NT2/D1 (cell line): ENCODE measurements at places on chromosomes 6 and 20.

DNA sequence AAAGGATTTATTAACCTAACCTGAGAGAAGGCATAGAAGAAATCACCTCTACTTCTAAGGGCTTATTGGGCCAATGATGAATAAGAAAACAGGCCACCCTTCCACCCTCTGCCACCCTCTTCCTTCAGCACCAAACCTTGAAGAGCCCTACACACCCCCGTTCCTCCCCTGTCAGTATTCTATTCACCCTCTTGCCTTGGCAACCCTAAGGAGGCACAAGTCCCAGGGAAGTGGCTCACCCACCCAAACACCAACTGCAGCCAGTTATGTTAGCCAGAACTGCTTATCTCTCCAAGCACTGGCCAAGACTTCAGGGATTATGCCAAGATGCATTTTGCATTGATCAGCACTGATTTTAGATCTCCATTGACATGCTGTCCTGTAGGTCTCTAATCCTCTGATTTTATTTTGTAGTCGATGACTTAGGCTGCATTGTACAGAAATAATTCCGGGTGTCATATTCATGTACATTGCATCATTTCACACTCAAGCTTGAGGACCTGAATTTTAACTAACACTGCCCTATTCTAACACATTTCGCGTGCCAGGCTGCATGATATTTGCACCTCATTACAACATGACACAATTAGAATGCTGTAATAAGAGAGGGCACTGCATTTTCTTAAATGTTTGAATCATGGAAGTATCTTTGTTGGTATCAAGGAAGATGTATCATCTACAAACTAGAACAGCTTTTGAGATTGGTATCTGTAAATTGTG is 15.7 kb downstream of the CNKSR3 start:
- no peak for DNase-seq

DNA sequence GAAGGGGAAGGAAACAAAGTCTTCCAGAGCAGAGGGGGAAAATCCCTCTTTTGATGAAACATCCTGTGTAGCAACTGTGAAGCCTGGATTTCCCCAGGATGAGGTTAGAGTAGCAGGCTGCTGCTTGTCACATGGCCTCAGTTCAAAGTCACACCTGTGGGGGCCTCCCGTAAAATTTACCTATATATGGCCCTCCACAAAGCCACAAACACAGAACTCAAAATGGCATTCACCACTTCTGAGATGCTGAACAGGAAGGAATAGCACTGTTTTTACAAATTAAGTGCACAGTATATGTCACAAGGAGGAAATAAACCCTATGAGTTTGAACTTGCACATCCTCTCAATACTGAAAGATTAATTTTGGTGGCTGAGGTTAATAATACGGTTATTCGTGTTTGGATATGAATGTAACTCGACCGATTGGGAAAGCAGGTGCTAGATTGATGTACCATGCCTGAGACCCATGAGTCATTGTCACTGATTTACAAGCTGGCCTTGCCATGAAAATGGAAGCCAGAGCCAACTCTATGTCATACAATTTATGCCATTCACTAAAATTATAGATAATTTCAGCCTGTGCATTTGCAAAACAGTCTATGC is 70.6 kb downstream of the SGK1 start:
- DNase-seq, result no peak

DNA sequence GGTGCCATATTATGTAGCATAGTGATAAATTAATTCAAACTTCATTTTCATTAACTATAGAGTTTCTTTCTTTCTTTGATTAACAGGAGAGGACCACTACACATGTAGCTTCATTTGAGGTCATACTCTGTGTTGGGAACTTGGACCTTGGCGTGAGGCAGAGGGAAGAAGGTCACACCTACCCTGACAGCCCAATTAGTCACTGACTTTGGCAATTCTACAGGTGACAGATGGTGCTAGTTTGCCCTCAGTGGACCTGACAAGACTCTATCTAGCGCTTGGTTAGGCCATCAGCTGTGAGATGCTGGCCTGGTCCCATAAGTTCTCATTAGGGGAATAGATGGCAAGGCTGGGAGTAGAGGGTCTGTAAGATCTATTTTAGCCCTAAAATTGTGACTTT is 14.2 kb downstream of the SLX4IP start:
- no peak for DNase-seq

DNA sequence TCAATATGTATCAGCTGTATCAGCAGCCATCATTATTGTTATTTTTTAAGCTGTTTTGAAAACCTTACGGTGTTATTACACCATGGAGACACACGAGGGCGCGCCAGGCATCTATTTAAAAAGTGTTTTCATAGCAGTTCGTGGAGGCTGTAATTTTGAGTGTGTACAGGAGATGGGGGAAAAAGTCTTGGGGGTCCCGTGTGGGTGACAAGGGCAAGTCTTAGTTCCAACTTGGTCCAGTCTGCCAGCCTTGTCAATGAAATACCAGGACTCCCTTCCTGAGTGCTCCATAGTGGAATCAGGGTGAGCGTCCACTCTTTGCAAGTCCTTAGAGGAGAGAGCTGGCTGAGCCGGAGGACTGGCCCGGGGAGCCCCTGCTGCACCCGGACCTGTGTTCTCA is 43.3 kb downstream of the SLC2A10 start:
- peak; percentile 46 for DNase-seq

DNA sequence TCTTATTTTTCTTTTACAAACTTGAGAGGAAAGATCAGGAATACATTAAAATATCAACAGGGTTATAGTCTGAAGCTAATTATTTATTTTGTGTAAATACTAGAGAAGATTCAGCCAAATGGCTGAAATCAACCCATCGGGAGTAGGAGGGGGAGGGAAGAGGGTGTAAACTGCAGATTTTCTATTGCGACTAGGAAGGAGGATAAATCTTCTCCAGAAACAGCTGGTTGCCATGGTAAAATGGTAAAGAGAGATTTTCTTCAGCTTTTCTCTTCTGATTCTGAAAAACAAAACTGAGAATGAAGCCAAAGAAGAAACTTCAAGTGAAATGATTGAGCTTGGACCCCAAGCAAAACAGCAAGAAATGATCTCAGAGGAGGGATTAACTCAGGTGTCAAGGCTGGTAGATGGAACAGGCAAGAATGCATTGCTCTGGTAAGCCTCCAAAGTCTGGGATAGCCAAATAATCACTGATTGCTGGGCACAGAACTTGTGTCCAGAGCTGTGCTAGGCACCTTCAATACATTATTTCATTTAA is 193.5 kb upstream of the SPTLC3 start:
- DNase-seq, result no peak
